ENCODE measurements at places on chromosomes 1 and 21.
A peak's percentile ranks its signal among the peaks of the same experiment; 100 is the strongest.

GRCh38 chr1:8560611-8561544 lies 243.0 kb downstream of the SLC45A1 start:
- DNase-seq = peak; percentile 23

DNA sequence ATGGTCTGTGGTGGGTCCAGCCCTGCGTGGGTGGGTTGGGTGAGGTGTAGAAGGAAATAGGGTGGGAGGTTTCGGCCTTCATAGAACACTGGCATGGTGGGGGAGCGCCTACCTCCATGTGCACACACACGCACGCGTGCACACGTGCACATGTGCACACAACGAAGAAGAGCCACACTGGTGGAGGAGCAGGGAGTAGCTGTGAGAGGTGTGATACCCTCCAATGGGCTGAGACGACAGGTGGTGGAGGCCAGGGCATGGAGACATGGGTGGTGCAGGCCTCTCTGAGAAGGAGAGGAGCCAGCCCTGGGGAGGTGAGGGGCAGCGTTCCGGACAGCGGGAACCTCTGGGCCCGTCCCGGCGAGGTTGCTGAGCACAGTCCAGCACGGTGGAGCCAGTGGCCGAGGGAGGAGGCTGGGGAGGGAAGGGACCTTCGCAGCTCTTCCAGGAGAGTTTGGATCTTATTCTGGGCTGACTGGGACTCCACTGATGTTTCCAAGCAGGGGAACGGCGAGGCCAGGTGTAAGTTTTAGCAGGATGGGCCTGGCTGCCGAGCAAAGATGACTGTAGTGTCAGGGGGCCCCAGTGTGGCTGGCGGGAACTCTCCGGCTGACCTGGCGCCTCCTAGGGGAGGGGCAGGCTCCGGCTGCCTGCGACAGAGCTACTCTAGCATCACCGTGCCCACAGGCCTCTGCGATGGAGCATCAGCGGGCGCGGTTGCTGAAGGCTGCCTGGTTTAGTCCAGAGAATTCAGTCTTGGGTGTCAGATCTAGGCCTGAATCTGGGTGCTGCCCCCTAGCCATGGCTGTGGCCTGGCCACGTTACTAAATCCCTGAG lies 107.2 kb downstream of the ARHGEF10L start:
- DNase-seq = no peak

- no peak for DNase-seq
These were observed 2.3 kb downstream of the PAX7 start for GRCh38 chr1:18632783-18633421.

DNA sequence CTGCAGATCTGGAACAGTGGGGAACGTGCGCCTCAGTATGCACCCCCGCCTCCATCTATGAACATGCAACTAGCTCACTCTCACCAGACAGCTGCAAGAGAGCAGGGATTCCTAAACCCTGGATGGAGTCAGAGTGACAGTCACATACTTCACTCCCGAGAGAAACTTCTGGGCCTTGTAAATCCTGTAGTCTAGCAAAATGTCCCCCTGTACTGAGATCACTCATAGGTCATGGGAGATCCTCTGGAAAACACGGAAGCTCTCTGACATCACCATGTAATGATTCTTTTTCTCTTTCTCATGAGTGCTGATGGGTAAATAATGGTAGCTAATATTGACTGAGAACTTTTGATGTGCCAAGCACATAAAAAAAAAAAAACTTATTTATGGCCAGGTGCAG lies 23.4 kb upstream of the TARDBP start:
- no peak for DNase-seq

- DNase-seq = no peak
These were observed 1.2 kb downstream of the S100A5 start for GRCh38 chr1:153539395-153540093.

- DNase-seq = no peak
These were observed 471.4 kb downstream of the PTBP2 start for GRCh38 chr1:97192872-97193572.

- DNase-seq = no peak
These were observed 77.7 kb downstream of the CYYR1 start for GRCh38 chr21:26495283-26495849.

- no peak for DNase-seq
These were observed 262.5 kb downstream of the HLX start for GRCh38 chr1:221141606-221142285.

DNA sequence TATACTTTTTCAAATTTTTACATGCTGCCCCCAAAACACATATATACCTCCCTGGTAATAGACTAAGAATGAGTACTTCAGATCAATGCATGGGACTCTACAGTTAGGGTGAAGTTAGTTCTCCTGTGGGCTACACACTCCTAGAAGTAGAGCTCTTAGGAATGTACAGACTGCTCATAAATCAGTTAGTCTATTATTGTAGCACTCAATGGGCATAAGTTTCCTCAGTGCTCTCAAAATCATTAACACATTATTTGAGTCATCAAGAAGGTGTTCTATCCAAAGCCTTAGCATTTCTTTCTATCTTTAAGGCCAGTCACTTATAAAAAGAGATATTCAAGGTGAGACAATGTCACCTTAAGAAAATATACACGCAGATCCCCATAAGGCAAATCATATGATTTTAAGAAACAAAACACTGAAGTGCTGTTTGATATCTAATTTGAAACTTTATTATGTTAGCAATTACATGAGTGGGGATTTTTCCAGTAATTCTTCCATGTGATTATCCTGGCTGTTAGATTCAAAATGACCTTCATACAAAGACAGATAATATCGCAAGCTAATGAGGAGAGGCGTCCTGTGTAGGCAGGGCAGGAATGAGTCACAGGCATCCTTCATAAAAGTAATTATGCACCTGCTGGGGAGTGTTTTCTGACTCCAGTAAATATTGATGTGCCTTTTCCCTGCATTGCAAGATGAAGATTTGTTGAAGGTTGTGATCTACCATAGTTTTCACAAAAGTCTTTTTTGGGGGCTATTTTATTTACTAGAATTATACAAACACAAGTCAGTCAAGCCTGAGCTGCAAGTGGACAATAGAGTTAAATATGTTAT lies 167.2 kb upstream of the ATP1B1 start:
- no peak for DNase-seq

- no peak for DNase-seq
These were observed 105.5 kb downstream of the LRIG2 start for GRCh38 chr1:113178522-113178921.

GRCh38 chr1:229579059-229579673 lies 20.7 kb upstream of the ABCB10 start:
- peak; percentile 49 for DNase-seq

DNA sequence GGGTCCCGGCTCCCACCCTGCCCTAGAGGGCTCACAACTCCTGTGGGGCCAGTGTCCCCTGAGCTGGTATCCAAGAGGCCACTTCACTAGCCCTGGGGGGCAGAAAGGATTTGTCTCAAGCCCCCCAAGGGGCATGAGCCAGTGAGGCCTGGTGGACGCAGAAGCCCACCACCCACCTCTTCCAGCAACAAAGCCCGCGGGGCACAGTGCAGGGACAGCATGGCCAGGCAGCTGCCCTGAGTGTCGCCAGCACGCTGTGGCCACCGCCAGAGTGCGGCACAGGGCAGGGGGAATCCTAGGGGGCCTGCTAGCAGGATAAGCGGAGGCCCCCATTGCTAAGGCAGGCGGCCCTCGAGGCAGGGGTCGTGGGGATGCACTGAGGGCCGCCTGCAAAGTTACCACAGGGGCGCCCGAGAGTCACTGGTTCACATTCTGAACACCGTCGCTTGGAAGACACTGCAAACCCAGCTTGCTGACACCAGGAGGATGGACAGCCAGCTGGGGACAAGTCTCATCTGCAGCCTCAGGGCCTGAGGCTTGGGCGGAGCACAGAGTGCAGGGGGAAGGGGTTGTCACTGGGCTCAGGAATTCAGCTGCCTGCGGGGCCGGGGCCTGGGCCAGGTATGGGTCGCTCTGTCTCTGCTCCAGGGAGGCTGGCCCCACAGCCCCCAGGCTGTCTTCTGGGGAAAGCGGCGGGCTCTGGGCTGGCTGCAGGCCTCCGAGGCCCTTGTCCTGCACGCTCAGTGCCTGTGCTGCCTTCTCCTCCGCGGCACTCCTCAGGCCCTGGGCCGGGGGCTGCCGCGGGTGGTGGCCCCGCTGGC lies 26.8 kb downstream of the SLC19A1 start:
- no peak for DNase-seq

- no peak for DNase-seq
These were observed 12.4 kb downstream of the MPZL1 start for GRCh38 chr1:167734227-167734626.

DNA sequence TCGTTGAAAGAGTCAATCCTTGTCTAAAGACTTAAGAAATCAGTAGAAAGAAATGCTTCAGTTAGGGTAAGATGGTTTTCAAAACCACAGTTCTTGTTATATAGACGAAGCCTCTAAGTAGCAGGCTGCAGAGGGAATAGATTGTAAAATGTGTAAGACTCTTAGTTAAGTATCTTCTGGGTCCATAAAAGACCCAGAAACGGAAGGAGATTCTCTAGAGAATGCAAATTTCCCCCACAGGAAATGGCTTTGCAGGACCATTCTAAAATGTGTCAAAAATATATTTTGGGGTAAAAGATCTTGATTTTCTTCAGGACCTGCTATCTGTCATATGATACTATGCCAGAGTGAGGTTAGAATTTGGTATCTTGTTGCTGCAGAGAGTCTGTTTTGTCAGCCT lies 13.4 kb downstream of the OR2T1 start:
- DNase-seq = no peak

DNA sequence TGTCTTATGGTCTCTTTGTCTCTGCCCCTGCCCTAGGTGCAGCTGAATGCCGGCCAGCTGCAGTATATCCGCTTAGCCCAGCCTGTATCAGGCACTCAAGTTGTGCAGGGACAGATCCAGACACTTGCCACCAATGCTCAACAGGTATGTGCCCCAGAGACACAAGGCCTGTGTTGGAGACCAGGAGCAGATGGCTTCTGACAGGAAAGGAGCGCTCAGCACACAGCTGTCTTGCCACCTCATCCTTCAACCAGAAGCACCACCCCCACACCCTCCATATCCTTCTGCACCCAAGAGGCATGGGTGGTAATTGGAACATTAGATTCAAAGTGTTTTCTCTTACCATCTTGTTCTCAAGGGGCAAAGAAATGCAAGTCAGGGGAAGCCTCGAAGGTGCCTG lies 17.0 kb upstream of the KCNQ4 start:
- DNase-seq = no peak

GRCh38 chr21:37458669-37459276 lies 92.2 kb downstream of the DYRK1A start:
- DNase-seq = no peak

- DNase-seq = no peak
These were observed 906 bp upstream of the ADARB1 start for GRCh38 chr21:45073301-45074047.

DNA sequence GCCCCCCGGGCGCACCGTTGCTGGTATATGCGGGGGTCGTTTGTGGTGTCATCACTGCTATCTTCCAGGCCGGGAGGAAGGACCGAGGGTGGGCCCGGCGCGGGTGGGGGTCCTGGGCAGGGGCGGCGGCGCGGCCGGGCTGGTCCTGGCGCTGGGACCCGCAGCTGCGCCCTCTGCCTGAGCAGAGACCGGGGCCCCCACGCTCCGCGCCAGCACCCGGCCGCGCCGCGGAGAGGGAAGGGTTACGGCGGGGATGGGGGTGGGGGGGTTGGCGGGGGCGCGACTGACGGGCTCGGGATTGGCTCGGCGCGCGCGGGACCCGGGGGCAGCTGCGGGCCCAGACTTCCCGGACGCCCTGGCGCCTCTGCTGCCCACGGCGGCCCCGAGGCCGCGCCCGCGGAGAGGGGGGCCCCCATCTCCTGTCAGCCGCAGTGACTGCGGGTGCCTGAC lies 13.8 kb upstream of the SAMD11 start:
- no peak for DNase-seq

DNA sequence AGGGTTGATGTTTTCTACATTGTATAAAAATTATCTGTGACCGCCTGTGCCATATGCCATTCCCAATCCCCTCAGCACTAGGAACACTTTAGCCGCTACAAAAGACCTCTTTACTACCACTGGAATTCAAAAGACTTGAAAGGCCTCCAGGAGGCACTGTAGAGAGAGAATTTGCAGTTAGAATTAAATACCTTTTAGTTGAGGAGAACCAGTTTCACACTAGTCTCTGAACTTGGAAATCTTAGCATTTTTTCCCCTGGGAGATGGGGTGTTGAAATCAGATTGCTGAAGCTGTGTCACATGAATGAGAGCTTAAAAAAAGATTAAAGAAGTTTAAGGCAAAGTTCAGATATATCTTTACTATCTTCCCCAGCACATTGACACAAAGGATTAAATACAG lies 291.0 kb downstream of the ADGRL2 start:
- DNase-seq = no peak

Measured in KG1 (cell line).